ENCODE measurements at places on chromosomes 1 and 21.
A peak's percentile ranks its signal among the peaks of the same experiment; 100 is the strongest.

DNA sequence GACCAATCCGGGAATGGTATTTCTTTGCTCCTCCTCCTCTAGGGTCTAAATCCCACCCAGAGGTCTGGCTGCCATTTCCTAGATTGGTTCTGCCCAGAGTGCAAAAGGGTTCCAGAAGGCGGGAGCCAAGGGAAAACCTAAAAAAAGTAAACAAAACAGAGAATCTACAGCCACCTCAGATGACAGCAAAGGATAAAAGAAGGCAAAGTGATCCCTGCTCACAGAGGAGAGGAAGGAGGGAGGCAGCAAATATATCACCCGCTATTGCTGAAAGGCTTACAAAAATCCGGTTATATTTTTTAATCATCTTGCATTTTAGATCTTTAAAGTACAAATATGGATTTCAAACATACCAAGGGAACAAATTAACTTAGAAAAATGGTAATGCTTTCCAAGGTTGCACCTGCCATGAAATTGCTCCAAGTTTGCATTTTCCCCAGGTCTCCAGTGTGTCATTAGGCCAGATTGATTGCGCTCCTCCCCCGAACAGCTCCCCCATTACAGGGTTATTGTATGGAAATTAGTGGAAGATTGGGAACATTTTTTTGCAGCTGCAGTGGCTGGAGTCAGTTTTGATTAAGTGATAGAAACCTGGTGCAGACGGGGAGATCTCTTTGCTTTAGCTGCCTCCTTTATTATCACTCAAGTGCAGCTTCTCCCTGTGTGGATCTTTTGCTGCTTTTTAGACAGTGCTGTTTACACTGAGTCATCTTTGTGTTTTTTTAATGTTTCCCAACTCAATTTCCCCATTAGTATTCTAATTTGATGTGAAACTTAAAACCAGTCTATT is 280.5 kb upstream of the CAMK1G start:
- DNase-seq, result peak; percentile 35

DNA sequence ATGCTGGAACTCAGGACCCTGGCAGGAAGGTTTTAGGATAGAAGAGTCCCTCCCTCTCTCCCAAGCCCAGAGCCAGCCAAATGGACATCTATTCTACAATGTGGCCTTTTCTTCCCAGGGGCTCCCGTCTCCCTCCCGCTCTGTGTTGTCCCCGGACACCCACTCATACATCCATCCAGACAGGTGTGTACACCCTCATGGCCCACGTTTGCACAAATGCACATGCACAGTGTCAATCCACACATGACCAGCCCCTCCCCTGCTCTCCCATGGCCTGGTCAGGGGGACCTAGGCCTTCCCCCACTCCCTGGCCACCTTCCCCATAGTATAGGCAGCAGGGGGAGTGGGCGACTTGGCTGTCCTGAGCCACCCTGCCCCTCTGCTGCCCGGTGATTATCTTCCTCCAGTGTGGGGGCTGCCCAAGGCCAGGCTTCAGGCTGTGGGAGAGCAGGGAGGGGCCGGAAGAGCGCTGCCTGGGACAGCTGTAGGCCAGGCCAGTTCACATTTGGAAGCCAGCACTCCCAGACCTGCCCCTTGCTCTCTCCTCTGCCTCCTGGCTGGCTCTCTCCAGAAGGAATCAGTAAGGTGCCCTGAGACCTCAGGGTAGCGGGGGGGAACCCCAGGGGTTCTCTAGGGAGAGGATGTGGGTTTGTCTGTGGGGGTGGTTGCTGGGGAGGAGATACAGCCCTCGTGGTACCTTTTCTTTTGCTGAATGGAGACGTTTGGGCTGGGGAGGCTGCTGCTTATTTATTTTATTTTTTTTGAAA is 4.1 kb upstream of the PTPN7 start:
- no peak for DNase-seq

- DNase-seq, result peak; percentile 74
These were observed 7.2 kb upstream of the COL6A1 start for GRCh38 chr21:45974073-45975019.

GRCh38 chr1:51299981-51300670 is 30.2 kb downstream of the TTC39A start:
- no peak for DNase-seq

GRCh38 chr1:216456682-216457081 is 33.4 kb upstream of the USH2A start:
- peak; percentile 97 for DNase-seq

DNA sequence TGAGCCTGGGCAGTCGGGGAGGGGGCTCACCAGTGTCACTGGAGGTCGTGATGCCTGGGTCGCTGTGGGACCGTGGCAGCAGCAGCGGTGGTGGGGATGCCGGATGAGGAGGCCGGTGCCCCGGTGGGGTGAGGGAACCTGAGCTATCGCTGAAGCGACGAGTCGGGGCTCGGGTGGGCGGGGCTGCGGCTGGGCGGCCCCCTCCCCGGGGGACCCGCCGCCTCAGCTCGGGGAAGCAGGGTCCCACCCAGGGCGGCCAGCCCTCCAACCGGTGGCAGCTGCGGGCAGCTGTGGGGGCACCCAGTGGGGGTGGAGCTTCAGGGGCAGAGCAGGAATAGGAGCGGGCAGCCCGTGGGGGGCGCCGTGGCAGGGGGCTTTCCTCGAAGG is 5.0 kb downstream of the ENTREP3 start:
- DNase-seq, result no peak

DNA sequence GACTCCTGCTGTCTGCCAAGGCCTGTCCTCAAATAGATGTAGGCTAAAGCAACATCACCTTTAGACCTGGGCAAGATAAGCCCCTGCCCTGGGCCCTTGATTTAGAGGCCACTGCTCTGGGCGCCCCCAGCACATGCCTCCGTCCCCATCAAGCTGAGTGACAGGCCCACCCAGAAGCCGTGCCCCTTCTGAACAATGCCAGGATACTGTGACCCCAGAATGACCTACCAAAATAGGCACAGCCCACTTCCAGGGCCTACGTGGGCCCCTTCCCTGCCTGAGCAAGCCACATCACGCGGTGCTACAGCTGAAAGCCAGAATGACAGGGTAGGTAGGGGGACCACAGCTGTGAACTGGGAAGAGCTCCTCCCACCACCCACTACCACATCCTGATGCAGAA is 24.7 kb upstream of the BECN2 start:
- DNase-seq, result no peak

DNA sequence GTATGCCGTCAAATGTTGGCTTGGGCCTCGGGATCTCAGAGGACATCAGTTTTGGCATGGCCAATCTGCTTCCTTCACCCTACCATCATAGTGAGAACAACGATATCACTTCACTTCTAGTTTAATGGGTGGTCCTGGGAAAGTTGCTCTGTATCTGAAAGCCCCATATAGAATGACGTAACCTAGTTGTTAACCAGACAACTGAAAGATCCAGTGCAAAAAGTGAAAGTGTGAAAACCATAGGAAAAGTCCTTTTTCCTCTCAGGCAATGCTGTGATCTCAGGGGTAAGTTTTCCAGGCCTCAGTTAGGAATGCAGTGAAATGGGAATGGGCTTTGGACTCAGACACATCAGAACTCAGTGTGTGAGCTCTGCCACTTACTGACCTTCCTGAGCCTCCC is 18.6 kb upstream of the ATP1B1 start:
- DNase-seq, result no peak

DNA sequence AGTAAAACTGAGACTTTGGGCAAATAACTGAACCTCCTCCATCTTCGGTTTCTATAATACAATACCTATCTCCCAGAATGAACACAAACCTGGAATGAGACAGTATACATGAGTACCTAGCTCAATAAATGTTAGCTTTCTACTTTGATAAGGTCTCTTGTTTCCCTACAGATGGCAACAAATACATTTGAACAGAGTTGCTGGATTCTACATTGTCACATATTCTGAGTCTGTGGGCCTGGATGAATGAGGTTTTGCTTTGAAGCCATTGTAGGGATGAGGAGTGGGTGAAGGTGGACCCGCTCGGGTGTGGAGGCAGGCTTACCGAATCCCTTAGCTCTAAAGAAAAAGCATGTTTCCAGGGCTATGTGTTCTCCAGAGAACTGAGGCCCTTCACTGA is 13.9 kb upstream of the FYB2 start:
- DNase-seq, result no peak

DNA sequence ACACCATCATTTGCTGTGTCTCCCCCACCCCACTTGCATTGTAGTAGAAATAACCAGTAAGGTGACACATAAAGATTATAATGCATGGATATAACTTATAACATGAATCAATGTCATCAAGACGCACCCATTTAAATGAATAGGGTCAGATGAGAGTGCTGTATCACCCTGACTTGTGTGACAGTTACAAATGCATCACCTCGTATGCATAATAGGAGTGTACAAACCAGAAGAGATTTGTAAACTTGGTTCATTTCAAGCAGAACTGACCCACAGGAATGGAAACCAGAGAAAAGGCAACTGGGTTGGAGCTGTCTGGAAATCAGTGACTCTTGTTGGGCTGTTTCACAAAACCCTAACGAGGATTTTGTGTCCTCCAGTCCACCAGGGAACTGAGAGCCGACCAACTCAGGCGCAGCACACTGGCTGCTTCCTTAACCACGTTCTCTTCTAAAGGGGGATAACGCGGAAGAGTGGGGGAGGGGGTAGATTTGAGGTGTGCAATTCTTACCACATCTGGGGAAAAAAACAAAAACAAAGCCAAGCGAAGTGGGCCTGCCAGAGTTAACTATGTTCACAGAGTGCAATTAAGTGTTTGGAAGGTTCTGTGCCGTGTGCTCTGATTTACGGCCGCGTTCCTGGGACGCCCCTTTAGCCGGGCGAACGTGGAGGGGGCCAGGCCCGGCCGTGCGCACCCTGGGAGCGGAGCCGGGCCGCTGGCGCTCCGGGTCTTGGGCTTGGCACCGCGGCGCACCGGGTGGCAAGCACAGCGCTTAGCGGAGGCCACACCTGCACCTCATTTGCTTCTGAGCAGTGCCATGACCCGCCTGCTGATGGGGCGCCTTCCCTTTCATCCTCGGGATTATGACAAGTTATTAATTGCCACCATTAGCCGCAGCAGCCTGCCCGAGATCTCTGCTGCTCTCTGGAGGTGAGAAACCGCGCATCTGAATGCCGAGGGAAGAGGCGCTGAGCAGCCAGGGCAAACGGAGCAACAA is 248.8 kb upstream of the FOXD3 start:
- no peak for DNase-seq

GRCh38 chr1:101167891-101168290 is 68.9 kb upstream of the S1PR1 start:
- DNase-seq, result no peak

DNA sequence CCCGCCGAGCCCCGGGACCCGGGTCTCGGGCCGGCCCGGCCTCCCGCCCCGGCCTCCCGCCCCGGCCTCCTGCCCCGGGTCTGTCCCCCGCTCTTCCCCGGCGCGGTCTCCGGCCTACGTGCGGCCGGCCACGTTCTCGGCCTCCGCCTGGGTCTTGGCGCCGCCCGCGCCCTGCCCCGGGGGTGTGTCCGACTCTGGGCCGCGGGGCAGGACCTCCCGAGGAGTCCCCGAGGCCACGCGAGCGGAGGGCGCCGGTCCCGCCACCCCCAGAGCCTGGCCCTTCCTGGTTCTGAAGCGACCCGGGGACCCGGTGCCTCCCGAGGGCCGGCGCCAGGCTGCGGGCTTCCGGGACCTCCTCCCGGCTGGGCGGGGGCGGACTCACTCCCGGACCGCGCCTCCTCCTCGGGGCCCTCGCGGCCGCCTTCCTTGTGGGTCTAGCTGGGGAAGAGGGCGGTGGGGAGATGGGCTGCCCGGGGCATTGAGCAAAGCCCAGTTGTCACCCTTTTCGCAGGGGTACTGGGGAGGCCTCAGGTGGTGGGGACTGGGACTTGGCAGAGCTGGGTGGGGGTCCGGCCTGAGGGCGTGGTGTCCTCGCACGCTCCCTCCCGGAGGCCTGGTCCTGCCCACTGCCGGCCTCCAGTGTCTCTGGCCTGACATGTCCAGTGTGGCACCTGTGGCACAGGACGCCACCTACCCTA is 558 bp downstream of the PFKL start:
- DNase-seq, result peak; percentile 57

- peak; percentile 25 for DNase-seq
These were observed 407.8 kb downstream of the PTPRC start for GRCh38 chr1:199046618-199047017.

DNA sequence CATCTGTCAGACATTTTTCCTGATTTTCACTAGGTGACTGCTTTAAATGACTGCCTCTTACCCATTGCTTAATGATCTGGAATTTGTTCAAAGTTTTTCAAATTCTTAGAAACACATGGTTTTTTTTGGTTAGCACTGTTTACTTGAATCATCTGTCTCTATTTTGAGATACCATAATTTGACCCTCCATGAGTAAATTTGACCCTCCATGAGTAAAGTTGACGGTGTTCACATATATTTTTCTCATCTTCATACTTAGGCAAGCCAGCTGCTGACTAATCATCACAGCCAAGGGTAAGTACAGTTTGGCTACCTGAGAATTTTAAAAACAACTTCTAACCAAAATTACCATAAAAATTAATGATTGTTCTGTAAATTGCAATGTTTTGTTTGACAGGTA is 586.5 kb downstream of the PTBP2 start:
- DNase-seq, result no peak

DNA sequence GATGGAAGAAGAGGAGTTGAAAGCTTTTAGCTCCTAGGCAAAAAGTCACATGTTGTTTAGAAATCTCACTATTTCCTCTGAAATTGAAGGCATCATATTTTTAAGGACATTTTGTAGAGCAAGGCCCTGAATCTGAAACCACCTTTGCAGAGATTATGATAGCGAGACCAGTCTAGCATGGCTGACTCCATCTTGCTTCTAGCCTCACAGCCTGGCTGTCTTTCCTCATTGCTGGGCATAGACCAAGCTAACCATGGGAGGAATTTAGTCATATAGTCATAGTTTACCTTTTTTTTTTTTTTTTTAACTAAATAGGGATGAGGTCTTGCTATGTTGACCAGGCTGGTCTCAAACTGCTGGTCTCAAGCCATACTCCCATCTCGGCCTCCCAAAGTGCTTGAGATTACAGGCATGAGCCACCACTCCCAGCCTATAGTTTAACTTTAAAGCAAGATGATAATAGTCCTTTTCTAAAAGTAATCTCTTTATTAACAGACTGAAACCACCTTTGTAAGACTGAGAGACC is 42.2 kb upstream of the ZNF326 start:
- DNase-seq, result no peak

Measured in PC-3 (cell line).